Stimulated activated CD4-positive, alpha-beta T cell treated with anti-CD3 and anti-CD28 coated beads, TNF-alpha, amount 100 ng/mL, for 1 hour (primary cell): ENCODE measurements at places on chromosomes 3 and 15.

DNA sequence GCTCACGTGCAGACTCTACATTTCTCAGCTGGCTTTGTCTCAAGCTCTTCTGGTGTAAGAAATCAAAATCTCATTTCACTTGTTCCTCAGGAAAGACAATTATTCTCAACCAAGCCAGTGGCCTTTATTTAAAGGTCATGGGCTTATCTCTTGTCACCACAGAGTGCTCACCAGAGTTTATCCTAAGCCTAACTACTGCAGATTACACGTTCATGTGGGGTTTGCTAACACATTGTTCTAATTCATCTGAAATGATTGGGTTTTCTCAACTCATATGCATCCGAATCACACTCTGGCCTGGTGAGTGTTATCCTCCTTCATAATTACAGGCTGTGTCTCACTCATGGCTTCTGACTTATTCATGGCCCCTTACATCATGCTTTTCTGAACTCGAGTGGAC lies 83.3 kb upstream of the TSC22D2 start:
- DNase-seq, result no peak

DNA sequence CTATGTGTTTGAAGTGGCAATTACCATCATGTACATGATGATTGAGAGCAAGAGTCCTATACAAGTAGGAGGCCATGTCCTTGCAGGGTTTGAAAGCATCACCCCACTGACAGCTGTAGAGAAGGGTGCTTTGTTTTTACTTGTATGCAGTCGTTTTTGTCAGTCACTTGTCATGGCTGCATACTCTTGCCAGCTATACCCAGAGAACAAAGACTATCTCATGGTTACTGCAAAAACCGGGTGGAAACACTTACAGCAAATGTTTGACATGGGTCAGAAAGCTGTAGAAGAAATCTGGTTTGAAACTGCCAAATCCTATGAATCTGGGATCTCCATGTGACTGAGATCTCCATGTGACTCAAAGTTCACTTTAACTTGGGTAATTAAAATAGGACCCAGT lies 6.9 kb upstream of the PSMA4 start:
- no peak for DNase-seq

- DNase-seq, result no peak
Measured at GRCh38 chr3:31481697-31482096, 51.0 kb upstream of the STT3B start.

DNA sequence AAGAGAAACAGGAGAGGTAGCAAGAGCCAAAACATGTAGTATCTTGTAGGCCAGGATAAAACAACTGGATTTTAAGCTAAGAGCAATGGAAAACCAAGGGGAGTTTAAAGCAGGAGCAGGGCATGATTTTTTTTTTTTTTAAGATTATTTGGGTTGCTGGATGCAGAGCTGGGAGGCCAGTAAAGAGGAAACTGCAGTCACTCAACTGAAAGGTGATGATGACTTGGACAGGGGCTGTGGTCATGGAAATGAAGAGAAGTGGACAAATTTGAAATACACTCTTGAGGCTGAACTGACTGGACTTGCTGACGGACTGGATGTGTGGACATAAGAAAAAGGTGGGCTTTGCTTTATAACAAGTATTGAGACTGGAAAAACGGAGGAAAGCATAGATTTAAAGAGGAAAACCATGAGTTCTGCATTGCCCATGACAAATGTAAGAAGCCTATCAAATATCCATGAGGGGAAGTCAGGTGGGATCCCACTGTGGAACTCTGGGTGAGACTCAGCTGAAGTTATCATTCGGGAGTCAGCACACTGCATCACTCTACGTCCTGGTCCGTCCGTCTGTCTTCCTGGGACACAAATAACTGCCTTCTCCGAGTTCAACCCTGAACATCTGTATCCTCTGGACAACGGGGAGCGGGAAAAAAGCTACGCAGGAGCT lies 688 bp downstream of the XPC start:
- no peak for DNase-seq

DNA sequence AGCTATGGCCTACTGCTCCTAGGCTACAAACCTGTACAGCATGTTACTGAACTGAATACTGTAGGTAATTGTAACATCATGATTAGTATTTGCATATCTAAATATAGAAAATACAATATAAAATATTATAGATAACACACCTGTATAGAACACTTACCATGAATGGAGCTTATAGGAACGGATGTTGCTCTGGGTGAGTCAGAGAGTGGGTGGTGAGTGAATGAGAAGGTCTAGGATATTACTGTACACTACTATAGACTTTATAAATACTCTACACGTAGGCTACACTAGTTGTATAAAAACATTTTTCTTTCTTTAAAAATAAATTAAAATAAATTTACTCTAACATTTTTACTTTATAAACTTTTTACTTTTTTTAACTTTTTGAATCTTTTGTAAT lies 224.0 kb upstream of the CBLB start:
- no peak for DNase-seq

DNA sequence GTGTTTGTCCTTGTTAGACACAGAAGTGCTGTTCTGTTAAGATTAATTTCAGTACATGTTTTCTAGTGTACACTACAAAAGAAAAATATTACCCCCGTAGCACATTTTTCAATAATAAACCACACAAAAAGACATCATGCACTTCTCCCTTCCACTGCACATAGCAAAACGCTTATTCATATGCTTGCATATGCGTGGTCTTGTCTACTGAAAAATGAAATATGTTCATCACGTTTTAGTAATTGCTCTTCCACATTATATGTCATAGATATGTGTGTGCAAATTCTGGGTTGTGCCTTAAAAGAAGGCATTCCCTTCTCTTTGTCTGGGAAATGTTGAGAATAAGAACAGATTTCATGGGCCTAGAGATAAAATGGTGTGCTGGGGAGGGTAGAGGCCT lies 353.9 kb downstream of the NSUN3 start:
- no peak for DNase-seq

DNA sequence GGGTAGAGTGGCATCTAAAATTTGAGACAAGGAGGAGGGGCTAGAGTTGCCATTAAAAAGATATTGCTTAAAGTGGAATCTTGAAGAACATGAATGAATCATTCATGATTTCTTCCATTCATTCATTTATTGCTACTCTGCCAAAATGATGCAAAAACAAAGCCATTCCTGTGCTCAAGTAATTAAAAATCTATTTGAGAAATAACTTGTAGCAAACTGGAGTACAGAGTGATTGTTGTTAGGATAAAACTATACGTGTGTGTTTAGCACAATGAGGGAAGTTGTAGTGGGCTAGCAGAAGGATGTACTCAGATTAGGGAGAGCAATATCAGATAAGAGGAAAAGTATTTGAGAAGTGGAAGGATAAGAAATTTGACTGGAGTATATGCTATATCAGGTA lies 11.7 kb upstream of the CLDN1 start:
- no peak for DNase-seq

DNA sequence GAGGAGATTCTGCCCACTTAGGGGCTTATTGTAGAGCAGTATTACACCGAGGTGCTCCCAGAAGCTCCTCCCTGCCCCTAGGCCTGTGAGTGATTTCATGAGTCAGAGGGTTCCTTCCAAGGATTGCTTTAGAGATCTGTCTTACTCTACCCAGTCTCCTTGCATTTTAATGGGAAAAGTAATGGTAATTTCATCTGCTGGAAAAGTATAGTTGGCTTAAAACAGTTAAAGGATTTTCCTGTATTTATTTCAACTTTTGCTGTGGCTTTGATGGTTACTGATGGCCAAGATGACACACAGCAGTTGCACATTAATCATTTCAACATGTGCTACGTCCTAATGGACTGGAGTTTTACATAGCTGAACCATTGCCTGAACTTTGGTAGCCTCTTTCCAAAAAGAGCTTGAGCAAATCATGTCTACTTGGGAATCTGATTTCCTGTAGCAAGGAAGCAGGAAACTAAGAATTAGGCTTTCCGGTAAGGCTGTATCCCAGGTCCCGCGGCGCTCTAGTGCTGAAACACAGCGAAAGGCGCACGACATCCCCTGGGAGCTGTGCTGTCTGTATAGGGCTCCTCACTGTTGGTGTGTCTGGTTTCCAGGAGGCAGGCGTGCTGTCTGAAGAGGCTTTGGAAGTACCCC lies 9.2 kb upstream of the PGPEP1L start:
- DNase-seq, result no peak

GRCh38 chr15:25761971-25762662 lies 101.0 kb downstream of the ATP10A start:
- no peak for DNase-seq

DNA sequence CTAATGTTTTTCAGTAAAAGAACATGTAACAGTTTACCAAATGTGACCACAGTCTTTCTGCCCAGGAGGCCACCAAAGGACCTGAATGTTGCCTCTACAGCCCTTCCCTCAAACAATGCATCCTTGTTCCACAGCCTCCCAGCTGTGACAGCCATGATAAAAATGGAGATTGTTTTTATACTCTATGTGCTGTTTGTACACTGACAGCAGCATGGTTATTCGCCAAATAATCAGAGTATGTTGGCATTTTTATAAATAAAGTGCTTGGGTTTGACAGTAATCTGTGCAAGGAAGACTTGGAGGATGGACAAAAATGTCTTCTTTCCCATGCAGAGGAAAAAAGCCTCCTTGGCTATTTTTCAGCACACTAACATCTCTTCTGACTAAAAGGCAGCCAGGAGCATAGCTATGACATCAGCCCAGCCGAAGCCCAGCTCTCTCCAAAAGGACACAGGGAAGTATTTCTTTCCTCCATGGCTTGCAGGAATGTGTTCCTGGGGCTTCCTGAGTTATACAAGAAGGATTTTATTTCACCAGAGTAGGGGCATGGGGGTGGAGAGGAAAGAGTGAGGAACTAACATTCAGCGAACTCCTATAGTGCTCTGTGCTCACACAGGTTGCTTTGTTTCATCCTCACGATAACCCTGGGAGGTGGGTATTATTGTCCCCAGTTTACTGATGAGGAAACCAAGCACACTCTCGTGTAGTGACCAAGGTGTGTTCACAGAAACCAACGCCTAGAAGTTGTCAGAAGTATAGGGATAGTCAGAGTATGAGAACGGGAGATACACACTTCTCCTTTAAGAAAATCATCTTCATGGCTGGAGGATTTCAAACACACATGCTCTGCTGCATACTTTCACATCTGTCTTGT lies 339.7 kb downstream of the MECOM start:
- no peak for DNase-seq

GRCh38 chr3:121722411-121722810 lies 27.1 kb downstream of the GOLGB1 start:
- DNase-seq, result no peak

- DNase-seq, result no peak
Measured at GRCh38 chr3:32706348-32707025, 21.5 kb downstream of the CNOT10 start.

DNA sequence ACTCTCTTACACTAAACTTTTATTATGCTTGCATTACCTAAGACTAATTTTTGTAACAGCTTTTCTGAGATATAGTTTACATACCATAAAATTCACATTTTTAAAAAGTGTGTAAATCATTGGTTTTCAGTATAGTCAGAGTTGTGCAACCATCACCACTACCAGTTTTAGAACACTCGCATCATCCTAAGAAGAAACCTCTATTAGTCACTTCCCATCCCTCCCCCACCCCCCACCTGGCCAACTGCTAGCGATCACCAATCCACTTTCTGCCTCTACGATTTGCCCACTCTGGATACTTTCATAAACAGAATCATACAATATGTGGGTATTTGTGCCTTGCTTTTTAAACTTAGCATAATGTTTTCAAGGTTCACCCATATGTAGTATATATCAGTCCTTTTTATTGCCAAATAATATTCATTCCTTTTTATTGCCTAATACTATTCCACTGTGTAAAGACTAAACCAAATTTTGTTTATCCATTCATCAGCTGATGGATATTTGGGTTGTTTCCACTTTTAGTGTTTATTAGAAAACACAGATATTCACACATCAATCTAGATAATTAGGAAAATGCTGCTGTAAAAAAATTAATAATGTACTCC lies 23.0 kb downstream of the UBP1 start:
- no peak for DNase-seq

DNA sequence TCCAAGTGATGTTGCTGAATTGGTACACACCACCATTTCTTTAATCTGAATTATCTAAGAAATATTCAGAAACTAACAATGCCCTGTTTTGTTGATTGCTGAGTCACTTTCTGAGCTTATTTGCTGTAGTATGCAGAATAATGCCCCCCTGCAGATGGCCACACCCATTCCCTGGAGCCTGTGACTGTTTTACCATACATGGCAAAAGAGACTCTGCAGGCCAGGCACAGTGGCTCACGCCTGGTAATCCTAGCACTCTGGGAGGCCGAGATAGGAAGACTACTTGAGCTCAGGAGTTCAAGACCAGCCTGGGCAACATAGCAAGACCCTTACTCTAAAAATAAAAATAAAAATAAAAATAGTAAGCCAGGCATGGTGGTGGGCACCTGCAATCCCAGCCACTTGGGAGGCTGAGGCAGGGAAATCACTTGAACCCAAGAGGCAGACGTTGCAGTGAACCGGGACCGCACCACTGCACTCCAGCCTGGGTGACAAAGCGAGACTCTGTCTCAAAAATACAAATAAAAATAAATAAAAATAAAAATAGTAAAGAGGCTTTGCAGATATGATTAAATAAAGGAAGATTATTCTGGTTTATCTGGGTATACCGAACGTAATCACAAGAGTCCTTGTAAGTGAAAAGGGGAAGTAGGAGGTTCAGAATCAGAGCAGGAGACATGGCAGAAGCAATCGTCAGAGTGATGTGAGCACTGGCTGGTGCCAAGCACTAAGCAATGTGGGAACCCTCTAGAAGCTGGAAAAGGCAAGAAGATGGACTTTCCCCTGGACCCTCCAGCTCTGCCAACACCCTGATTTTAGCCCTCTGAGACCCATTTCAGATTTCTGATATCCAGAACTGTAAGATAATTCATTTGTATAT lies 19.0 kb downstream of the PCYT1A start:
- no peak for DNase-seq

GRCh38 chr3:142053244-142053643 lies 96.1 kb downstream of the TFDP2 start:
- no peak for DNase-seq

DNA sequence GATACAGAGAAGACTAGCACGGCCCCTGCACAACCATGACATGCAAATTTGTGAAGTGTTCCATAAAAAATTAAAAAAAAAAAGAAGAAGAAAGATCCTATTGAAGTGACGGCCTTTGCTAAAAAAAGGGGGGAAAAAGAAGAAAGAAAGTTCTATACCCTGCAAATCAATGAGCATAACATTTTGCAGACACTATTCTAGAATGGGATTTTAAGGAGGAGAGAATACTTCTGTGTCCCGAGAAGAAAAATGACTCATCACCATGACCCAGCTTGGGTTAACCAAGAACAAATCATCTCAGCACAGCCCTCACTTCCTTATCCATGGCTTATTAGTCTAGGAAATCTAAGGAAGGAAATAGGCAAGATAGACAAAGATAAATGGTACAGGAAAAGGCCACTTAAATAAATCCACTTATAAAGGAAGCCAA lies 7.4 kb upstream of the SH3BP5 start:
- DNase-seq, result no peak

- DNase-seq, result no peak
Measured at GRCh38 chr3:102936511-102937045, 501.8 kb downstream of the ZPLD1 start.

- no peak for DNase-seq
Measured at GRCh38 chr15:83398626-83399025, 48.5 kb upstream of the SH3GL3 start.

GRCh38 chr3:48405971-48406370 lies 23.9 kb downstream of the PLXNB1 start:
- DNase-seq, result no peak

- no peak for DNase-seq
Measured at GRCh38 chr15:34154725-34155204, 52.9 kb downstream of the PGBD4 start.
